ENCODE measurements at places on chromosomes 7 and 10. TPM values are rescaled to one million over a fixed set of nuclear protein-coding genes. Genes with fewer than 3 reads are reported as not detected.

Gene ICA1
- total RNA-seq = 1.5 TPM

DNA sequence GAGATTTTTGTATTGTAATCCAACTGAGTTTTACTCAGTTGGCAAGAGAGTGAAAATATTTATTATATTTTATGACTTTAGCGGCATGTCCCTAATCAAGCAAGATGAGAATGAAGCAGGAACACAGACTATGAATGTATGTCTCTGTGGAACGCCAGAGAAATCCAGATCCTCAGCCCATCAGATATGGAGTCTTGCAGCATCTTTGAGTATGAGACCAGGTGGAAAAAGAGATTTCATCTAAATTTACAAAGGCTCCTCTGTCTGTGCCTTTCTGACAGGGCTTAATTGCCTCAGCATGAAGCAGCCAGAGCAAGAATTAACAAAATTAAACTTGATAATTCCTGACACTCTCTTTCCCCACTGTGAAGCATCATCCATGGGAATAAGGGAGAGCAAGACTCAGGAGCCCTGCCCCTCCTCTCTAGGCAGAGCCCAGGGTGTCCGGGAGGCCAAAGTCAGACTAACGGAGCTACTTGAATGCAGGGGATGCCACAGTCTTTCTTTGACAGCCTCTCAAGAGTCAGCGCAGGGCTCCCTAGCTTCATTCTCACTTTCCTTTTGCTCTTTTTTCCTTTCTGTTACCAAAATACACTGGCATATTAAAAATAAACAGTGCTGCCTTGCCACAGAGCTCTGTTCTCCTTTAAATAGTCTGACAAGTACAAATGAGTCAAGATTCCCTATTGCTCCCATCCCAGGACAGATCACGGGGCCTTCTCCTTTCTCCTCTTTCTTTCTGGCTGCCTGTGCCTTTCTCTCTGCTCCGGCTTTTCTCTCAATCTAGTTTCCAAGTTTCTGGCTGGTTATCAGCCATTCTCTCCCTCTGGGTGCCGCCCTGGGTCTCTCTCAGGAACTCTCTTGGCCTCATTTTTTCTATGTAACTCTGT is 132.2 kb upstream of the INHBA start:
- DNase-seq = no peak

GRCh38 chr10:48623607-48624132 is 18.8 kb upstream of the ARHGAP22 start:
- DNase-seq = no peak

- no peak for DNase-seq
These were observed 90.8 kb downstream of the NRF1 start for GRCh38 chr7:129702316-129702715.

GRCh38 chr7:92135052-92135889 is 994 bp upstream of the CYP51A1 start:
- peak; percentile 18 for DNase-seq

DNA sequence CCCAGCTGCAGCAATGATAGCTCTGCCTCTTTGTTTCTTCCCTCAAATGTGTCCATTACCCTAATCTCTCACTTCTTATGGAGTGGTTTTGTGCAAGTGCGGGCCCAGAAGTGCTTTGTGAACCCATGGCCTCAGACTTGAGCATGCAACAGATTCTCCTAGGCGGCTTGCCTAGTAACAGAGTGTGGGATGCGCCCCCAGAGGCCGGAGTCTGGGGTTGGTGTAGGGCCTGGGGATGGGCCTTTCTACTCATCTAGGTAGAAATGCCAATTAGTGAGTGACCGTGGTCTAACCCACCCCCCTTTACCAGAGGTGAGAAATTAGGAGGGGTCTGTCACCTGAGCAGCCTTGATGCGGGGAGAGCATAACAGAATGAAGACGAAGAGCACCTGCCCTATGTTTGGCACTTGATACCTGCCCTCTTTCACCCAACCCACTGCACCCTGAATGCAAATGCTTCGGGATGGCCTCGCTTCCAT is 7.0 kb upstream of the IGFBP1 start:
- no peak for DNase-seq

DNA sequence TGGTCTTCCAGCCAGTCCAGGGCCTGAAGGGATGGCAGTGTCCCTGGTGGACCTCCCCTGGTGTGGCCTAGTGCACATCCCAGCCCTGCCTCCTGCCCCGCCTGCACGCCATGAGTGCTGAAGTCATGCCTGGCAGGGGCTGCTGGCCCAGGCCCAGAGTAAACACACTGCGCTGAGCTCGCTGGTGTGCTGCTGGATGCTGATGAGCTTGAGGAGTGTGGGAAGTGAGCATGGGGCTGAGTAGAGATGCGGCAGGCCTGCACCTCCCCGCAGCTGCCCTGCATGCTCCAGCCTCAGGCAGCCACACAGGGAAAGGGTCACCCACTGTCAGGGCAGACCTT is 43.2 kb downstream of the HTRA1 start:
- no peak for DNase-seq
